Smooth muscle cell of the pulmonary artery (primary cell): ENCODE measurements at places on chromosomes 6 and 20. TPM values are rescaled to one million over a fixed set of nuclear protein-coding genes. Genes with fewer than 3 reads are reported as not detected.

BLOC1S5 gene
- 11.9 and 15.5 TPM in 2 replicates for total RNA-seq

SYCP2 gene
- 0.36 and 1.2 TPM in 2 replicates for total RNA-seq

KCNQ2 gene
- total RNA-seq = not detected in 2 replicates

BPHL gene
- total RNA-seq = 8.2 and 18.9 TPM in 2 replicates

C4B gene
- 8.4 and 12.6 TPM in 2 replicates for total RNA-seq

TXLNB gene
- total RNA-seq = 0.03 and 0.13 TPM in 2 replicates

SOD2 gene
- total RNA-seq = 673 and 2,074 TPM in 2 replicates

CGA gene
- total RNA-seq = not detected in 2 replicates

HTR1E gene
- total RNA-seq = 0.03 TPM in 1 of 2 replicates, not detected in the other

TMEM74B gene
- total RNA-seq = 0.10 and 0.13 TPM in 2 replicates

ZSCAN23 gene
- 4.7 TPM in 2 replicates for total RNA-seq

EHMT2 gene
- 57.3 and 69.7 TPM in 2 replicates for total RNA-seq

SCRT2 gene
- total RNA-seq = not detected in 2 replicates

ADGRF4 gene
- 0.07 and 0.10 TPM in 2 replicates for total RNA-seq

PREX1 gene
- total RNA-seq = 20.5 and 32.2 TPM in 2 replicates

ALDH8A1 gene
- 0.72 and 1.8 TPM in 2 replicates for total RNA-seq

NKX2-2 gene
- not detected in 2 replicates for total RNA-seq

SUPT3H gene
- total RNA-seq = 13.0 and 14.9 TPM in 2 replicates

LPIN3 gene
- 7.0 and 8.3 TPM in 2 replicates for total RNA-seq

RAD21L1 gene
- 0.13 and 0.53 TPM in 2 replicates for total RNA-seq

SMLR1 gene
- not detected in 2 replicates for total RNA-seq

LAMA2 gene
- total RNA-seq = 75.8 and 85.8 TPM in 2 replicates

RAB32 gene
- 70.8 and 89.8 TPM in 2 replicates for total RNA-seq

ME1 gene
- total RNA-seq = 32.6 and 34.5 TPM in 2 replicates

SGK2 gene
- 0.73 and 0.85 TPM in 2 replicates for total RNA-seq

ZDHHC14 gene
- total RNA-seq = 3.7 and 6.0 TPM in 2 replicates

OLIG3 gene
- not detected in 2 replicates for total RNA-seq

PROKR2 gene
- not detected in 2 replicates for total RNA-seq

FAM217A gene
- not detected in 2 replicates for total RNA-seq

LY6G6F gene
- not detected in 2 replicates for total RNA-seq

PAK5 gene
- 0.03 TPM in 1 of 2 replicates, not detected in the other for total RNA-seq

HLA-DMB gene
- total RNA-seq = 0.07 and 0.59 TPM in 2 replicates

RSPO4 gene
- total RNA-seq = 0.46 TPM in 1 of 2 replicates, not detected in the other

HRH3 gene
- not detected in 2 replicates for total RNA-seq

MAS1 gene
- under 0.01 and 0.20 TPM in 2 replicates for total RNA-seq
